ENCODE measurements at places on chromosomes 2 and 18.

DNA sequence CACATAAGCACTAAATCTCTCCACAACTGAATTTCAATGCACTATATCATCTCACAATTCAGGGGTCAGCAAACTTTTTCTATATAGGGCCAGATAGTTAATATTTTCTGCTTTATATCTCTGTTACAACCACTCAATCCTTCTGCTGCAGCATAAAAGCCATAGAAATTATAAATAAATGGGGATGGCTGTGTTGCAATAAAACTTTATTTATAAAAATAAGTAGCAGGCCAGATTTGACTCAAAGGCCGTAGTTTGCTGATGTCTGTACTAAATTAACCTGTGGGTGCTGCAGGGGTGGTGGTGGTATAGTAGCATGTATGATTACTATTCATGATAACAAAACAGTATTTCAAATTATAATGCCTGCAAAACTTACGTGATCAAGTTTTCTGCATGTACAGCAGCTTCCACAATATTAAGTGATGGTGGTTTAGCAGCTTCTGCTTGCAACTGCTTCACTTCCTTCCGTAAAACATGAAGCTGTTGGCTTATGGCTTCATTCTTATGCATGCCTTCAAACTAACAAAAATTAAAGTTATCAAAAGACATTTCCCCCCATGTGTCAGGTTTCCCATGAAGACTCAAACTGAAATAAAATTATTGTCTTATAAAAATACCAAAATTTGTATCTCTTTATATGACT lies 64.1 kb downstream of the SIGLEC15 start:
- DNase-seq, result no peak

DNA sequence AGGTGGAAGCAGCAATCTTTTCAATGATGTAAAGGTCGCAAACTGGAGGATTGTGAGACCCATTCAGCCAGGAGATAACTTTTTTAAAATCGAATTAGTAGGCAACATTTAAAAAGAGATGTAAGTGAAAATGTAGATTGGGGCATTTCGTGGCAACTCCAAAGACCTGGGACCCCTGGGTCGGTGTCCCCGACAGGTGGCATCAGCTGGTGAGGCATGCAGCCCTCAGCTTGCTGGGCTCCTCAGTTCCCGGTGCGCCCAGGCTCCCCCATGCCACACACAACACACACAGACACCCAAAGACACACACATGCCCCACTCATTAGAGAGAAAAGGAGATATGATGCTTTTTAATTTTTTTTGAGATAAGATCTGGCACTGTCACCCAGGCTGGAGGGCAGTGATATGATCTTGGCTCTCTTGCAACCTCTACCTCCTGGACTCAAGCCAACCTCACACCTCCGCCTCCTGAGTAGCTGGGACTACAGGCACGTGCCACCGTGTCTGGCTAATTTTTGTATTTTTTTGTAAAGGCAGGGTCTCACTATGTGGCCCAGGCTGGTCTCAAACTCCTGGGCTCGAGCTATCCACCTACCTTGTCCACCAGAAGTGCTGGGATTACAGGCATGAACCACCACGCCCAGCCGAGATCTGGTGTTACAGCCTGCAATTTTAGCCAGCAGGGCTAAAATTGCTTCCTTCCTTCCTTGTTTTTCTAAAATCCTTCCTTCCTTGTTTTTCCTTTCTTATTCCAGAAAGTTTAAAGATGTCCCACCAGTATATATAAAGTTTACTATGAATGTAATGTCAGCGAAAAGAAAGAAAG lies 122.6 kb upstream of the EPAS1 start:
- DNase-seq, result no peak

- DNase-seq, result no peak
These were observed 521.2 kb upstream of the POU3F3 start for GRCh38 chr2:104332731-104333130.

DNA sequence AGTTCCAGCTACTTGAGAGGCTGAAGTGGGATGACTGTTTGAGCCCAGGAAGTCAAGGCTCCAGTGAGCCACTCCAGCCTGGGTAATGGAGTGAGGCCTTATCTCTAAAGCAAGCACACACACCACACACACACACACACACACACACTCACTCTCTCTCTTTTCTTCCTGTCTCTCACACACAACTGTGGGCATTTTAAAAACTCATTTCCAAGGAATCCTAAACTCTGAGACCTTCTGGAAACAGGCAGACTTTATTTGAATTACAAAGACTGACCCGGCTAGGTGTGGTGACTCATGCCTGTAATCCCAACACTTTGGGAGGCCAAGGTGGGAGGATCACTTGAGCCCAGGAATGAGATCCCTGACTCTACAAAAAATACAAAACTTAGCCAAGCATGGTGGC lies 21.3 kb downstream of the WDSUB1 start:
- DNase-seq, result no peak

GRCh38 chr2:10278029-10278762 lies 24.5 kb upstream of the HPCAL1 start:
- no peak for DNase-seq

DNA sequence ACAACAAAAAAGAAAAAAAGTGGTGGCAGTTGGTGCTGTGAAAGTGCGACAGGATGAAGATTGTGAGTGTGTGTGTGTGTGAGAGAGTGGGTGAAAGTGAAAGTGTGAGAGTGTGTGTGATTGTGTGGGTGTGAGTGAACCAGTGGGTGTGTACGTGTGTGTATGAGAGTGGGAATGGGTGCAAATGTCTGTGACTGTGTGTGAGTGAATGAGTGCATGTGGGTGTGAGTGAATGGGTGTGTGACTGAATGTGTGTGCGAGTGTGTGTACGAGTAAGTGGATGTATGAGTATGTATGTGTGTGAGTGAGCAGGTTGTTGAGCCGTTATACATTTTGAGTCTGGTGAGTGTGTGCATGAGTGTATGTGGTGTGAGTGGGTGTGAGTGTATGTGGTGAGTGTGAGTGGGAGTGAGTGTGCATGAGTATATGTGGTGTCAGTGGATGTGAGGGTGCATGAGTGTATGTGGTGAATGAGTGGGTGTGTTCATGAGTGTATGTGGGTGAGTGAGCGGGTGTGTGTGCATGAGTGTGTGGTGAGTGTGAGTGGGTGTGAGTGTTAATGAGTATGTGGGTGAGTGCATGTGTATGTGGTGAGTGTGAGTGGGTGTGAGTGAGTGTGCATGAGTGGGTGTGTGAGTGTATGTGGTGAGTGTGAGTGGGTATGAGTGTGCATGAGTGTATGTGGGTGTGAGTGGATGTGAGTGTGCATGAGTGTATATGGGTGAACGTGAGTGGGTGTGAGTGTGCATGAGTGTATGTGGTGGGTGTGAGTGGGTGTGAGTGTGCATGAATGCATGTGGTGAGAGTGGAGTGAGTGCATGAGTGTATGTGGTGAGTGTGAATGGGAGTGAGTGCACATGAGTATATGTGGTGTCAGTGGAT lies 69.3 kb upstream of the HPCAL1 start:
- no peak for DNase-seq

DNA sequence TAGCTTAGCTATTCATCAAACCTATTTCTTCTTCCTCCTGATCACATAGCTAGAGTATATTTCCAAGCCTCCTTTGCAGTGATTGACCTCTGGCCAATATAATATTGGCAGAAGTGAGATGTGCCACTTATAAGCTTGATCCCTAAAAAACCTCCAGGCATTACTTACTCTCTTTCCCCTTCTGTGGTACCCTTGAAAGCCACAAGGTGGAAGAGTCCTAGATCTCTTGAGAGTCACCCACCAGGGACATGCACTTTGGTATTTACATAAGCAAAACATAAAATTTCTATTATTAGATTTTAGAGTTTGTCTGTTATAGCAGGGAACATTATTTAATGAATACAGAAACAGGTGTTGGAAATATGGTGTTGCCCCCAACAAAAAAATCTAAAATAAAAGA lies 112.0 kb downstream of the EXOC6B start:
- DNase-seq, result no peak

DNA sequence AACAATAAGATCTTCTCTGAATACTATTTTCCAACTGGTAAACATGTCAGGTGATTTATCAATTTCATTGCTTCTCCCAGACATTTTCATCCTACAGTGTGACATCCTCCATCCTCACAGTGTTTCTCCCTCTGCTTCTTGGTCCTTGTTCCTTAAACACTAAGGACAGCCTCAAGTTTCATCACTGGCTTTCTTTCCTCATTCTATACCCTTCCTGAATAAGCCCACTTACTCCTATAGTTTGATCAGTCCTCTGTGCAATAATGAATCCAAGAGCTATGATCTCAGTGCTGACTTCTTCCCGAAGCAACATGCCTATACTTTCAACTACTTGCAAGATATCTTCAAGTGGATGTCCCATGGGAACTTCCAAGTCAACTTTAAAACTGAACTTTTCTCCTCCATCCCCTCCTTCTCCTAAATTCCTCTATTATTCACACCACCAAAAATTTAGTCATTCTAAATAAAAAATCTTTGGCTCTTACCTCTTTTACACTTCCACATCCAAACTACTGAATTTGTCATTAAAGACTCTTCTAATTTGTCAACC lies 87.6 kb downstream of the FAM228A start:
- DNase-seq, result no peak

GRCh38 chr2:10084223-10084865 lies 4.1 kb upstream of the CYS1 start:
- DNase-seq, result no peak

DNA sequence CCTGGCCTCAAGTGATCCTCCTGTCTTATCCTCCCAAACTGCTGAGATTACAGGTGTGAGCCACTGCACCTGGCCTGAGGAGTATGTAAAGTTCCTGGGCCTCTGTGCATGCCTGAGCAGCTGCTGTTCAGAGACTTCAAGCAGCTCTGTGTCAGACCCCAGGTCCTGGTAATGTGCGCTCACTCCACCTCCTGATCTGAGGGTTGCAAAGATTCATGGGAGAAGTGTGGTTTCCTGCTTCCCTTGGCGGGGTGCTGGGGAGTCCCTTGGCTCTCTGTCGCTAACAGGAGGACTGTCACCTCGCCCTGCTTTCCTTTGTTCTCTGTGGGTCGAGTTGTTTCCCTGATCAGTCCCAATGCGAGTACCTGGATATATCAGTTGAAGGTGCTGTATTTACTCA lies 8.6 kb upstream of the IL36A start:
- DNase-seq, result no peak

DNA sequence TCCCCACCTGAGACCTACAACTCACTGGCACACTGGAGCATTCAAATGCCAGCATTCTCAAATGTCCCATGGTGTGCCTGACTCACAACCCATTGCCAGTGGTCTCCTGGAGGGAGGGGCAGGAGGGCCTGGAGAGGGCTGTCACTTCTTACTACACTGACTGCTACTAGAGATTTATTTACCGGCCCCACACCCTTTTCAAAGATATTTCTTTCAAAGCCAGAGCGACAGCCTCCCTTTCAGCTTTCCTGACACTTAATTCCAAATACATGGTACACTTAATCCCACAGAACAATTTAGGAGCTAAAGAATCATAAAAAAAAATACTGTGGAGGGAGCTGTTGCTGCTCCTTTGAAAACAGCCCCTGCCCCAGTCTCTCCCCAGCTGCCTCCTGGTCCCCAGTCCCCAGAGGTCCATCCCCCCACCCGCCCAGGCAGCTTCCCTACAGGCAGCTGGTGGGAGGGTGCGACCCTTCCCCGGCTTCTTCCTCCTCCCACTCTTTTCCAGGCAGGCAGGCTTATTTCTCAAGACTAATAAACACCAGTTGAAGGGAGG lies 129.1 kb upstream of the SMAD2 start:
- no peak for DNase-seq

DNA sequence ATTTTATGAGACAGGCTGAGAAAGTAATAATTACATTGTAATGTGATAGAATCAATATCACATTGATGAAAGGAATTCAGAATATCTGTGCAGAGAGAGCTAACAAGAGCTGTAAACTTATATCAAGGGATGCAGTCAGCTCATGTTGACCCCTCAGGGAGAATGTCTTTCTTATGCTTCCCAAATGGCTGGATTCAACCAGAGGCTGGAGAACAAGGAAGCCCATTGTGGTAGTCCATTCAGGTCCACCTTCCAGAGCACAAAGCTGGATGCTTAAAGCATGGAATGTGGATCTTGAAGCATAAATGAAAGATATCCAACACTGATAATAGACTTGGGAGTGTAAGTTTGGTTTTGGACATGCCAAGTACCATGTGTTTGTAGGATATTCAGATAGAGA lies 220.0 kb downstream of the FIGN start:
- no peak for DNase-seq

- no peak for DNase-seq
These were observed 187.8 kb upstream of the SIX3 start for GRCh38 chr2:44753552-44754285.

GRCh38 chr2:168427451-168427850 lies 28.6 kb upstream of the CERS6 start:
- DNase-seq, result no peak

DNA sequence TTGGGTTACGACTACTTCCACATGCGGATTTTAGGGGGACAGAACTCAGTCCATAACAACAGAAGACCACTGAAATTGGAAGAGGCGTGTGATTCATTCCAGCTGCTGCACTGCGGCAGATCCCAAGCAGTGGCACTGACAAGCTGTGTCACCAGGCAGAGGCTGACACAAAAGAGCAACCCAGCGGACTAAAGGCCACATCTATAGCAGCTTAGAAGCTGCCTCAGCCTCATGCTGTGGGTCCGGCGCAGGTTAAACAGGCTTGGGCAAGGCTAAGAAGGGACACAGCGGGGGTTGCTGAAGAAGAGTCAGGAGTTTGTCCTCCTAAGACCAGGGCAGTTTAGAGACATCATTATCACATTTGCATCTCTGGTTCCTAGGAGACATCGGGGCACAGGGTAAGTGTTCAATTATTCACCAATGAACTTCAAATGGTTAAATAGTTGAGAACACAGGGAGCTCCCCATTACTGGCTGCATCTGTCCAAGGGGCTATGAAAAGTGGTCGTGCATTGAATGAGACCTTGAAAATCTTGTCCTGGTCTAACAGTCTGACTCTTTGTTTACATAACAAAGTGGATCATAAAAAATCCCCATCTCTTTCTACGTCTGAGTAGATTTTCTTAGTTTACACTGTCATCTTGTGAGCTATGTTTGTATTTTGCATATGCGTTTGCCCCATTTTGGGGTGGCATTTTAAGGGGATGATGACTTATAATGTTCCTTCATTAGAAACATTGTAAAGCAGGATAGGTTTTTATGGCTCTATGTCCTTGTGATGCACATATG lies 162.3 kb upstream of the TRIB2 start:
- DNase-seq, result no peak

DNA sequence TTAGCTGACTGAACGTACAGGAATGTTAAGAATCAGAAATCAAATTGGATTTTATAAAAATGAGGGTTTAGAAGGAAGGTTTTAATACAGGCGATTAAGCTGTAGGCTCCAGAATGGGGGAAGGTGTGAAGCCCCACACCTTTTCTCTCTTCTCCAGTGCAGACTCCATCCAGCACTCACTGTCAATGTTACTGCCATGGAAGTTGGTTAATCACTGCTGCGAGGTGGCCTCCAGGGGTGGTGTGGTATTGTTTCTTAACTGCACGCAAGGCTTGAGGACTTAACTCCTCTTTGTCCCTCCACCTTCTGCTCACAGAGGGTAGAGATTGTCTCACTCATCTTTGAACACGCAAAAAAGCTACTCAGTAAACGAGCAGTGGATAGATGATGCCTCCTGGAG lies 26.9 kb upstream of the YWHAQ start:
- no peak for DNase-seq

- DNase-seq, result no peak
These were observed 58.5 kb upstream of the TXNDC2 start for GRCh38 chr18:9827211-9827792.

All from breast epithelium (tissue), 4 donors.